Activated T-helper 1 cell treated with anti-CD3 and anti-CD28 coated beads, Interleukin-12 subunit alpha, Interleukin-12 subunit beta, Interleukin-2, Interleukin-4 antibody, amounts not matched to agents 30 ng/mL and 10 ng/mL and 1 ng/mL, durations not matched to agents 14 hours and 24 hours and 36 hours (primary cell): ENCODE measurements at places on chromosomes 6 and 20.
A peak's percentile ranks its signal among the peaks of the same experiment; 100 is the strongest.

DNA sequence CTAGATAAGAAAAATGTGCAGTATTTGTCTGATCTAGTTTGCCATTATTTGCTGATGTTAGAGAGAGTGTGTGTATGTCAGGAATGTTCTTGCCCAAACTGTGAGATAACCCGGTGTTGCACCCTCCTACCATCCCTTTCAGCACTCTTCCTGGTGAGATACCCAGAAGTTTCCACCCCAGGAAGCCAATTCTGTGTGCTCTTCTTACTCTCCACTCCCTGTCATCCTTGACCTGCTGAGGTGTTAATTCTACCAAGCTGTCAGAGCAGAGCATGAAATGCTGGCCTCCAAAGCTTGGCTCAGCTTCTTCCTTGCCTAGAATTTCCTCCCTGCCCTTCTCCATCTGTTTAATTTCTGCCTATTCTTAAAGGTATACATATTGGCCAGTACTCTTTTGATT, 237.3 kb upstream of the CNR1 start:
- no peak for DNase-seq

- no peak for DNase-seq
These were observed 84.4 kb downstream of the EYA2 start for GRCh38 chr20:46978951-46979491.

- no peak for DNase-seq
These were observed 544.7 kb upstream of the SPTLC3 start for GRCh38 chr20:12464036-12464435.

DNA sequence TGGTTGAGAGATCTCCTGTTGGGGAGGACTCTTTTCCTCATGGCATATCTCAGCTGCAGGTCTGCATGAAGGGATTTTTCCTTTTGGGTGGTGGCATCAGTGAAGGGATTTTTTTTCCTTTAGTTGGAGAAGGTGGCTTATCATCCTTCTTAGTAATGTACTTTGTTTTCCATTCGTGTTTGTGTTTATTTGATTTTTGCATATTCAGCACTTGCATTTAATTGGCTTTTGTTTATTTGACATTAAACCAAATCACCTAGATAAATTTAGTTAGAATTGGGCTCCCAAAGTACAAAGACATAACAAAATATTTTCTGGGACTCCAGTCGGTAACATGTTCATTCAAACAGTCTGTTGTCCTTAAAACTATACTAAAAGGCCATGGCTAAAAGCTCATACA, 56.2 kb upstream of the MANEA start:
- DNase-seq = no peak

DNA sequence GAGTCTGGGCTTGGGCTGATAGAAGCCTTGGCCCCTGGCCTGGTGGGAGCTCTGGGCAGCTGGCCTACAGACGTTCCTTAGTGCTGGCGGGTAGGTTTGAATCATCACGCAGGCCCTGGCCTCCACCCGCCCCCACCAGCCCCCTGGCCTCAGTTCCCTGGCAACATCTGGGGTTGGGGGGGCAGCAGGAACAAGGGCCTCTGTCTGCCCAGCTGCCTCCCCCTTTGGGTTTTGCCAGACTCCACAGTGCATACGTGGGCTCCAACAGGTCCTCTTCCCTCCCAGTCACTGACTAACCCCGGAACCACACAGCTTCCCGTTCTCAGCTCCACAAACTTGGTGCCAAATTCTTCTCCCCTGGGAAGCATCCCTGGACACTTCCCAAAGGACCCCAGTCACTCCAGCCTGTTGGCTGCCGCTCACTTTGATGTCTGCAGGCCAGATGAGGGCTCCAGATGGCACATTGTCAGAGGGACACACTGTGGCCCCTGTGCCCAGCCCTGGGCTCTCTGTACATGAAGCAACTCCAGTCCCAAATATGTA, 957 bp upstream of the VEGFA start:
- no peak for DNase-seq

GRCh38 chr6:169684056-169684455, 17.8 kb downstream of the WDR27 start:
- DNase-seq = no peak

- no peak for DNase-seq
These were observed 61.4 kb upstream of the BMP2 start for GRCh38 chr20:6705926-6706548.

GRCh38 chr20:10812759-10813327, 139.0 kb upstream of the JAG1 start:
- DNase-seq = no peak

GRCh38 chr6:138765896-138766655, 7.5 kb upstream of the CCDC28A start:
- DNase-seq = no peak

DNA sequence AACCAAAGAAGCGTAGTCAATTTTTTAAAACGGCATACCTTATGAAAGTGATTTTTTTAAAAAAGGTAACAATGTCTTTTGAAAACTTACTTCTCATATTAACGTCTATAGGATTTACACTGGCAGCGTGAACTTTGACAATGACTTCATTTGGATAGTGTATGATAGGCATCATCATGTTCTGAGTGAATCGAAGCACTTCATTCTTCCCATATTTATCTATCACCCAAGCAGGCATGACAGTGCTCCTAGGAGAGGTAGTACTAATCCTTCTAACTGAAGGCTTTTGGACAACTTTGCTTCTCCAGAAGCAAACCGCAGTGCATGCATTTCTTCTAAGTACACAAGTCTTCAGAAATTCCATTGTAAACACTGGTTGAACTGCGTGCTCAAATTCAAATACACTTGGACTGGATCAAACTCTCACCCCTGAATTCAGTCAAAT, 618 bp downstream of the RTN4IP1 start:
- DNase-seq = no peak

DNA sequence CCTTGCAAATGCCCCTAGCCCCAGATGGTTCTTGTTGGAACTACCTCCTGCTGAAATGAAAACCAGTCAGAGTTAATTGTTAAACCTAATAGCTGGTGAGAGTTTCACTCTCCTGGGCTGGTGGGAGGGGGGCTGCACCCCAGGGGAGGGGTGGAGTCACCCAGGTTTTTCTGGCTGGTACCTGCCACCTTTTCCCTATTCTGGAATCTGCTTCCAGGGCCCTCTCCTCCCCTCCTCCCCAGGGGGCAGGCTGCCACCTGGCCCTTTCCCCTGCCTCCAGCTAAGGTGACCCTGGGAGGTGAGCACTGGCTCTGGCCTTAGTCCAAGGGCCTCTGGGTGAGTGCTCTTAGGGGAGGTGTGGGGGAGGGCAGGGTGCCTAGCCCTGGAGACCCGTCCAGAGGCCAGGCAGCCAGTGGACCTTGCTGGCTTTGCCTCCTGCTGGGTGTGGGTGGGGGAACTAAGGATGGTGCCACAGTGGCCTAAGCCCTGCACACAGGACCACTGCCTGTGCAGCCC, 48.8 kb upstream of the EPB41L1 start:
- DNase-seq = no peak

DNA sequence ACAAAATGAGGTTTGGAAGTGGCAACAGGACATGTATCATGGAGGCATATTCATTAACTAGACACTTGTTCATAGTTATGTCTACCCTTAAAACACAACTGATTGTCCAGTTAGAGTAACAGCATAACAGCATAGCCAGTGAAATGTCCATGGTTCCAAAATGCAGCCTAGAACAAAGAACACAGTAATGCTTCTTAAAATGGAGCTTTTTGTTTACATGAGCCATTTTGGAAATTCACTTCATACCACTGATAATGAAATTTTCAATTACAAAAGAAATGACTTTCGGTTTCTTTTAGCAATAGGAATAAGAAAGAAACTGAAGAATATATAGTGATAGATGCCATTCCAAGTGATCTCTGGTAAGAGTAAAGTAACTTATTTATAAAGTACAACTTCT, 111.1 kb upstream of the DST start:
- no peak for DNase-seq

DNA sequence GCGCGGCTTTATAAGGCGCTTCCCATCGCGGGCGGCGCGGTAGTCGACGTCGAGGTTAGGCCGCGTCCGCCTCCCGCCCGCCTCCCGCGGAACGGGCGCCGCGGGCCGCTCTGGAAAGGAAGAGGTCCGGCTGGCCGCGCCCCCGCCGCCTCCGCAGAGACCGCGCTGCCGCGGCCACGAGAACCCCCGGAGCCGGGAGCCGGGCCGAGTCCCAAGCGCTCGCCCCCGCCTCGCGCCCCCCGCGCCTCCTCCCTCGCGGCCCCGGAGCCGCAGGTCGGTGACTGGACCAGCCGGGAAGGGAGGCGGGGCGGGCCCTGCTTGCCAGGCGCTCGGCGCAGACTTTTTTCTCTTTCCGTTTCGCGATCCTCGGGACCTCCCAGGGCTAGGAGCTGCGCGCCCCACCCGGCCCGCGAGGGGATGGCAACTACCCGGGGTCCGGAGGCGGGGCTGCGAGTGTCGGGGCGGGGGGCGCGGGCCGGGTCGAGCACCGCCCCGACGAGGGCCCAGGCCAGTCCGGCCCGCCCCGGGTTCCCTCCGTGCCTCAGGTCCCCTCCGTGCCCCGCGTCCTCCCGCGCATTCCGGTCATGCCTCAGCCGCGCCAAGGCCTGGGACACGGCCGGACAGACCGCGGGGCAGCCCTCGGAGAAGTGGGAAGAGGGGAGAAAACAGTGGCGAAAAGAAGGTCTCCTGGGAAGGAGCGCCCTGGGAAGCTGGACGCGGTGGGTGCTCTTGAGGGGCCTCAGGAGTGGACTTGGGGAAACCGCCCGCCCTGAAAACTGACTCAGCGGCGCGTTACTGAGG, 417 bp upstream of the PXDC1 start:
- DNase-seq = peak; percentile 48

- no peak for DNase-seq
These were observed 10.7 kb upstream of the LAMP5 start for GRCh38 chr20:9503526-9504245.

DNA sequence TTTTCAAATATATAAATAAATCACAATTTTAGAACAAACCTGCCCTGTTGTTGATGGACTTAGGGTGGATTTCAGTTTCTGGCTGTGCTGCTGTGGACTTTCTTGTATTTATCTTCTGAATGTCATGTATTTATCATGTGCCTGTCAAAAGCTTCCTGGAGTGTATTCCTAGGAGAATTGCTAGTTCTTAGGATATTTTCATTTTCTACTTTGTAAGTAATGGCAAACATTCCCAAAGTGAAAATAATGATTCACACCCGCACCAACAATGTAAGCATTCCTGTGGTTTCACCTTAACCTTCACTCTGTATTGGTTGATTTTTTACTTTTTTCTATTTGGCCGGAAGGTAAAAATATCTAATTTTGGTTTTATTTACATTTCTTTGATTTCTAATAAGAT, 387.8 kb downstream of the SMOC2 start:
- DNase-seq = no peak

- DNase-seq = no peak
These were observed 123.8 kb upstream of the MTHFD1L start for GRCh38 chr6:150741633-150742200.

DNA sequence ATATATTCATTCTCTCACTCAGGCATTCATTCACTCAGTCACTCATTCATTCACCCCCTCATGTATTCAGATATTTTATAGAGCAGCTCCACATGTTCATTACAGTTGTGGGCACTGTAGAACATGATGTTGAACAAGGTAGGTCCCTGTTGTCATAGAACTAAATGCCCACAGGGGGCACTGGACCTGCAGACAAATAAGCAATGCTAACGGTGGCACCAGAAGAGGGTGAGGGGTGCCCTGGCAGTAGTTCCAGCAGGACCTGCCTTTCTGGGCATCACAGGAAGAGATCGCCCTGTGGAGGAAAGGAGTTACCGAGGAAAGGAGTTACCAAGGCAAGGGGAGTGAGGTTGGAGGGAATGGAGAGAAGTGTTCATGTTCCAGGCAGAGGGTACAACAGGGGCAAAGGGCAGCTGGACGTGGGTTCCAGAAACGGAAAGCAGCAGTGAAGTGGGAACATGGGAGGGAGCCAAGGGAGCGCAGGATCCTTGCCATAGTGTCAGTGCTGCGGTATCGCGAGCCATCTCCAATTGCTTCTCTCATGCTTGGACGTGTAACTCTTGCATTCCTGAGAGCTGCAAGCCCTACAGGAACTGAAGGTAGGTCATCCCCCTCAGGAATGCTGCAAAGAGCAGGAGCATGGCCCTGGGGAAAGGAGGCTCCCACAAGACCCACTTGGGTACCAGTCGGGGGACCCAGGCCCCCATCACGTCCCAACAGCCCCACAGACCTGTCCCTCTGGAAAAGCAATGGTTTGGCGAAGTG, 128.2 kb downstream of the EDN3 start:
- DNase-seq = no peak

GRCh38 chr6:7637533-7637932, 47.5 kb downstream of the SNRNP48 start:
- no peak for DNase-seq

DNA sequence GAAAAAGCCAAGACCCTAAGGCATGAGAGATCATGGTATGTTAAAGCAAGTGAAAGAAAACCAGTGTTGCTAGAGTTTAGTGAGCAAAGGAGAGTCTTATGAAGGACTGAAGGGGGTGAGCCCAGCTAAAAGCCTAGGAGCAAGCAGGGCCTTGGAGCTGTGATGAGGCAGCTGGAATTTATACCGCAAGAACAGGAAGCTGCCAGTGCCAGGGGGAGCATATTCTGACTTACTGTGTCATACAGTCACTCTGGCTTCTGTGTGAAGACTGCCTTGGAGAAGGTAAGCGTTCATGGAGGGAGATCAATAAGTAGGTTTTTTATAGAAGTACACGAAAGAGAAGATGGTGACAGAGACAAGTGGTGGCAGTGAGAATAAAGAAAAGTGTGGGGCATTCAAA, 308.9 kb upstream of the THEMIS start:
- DNase-seq = no peak

DNA sequence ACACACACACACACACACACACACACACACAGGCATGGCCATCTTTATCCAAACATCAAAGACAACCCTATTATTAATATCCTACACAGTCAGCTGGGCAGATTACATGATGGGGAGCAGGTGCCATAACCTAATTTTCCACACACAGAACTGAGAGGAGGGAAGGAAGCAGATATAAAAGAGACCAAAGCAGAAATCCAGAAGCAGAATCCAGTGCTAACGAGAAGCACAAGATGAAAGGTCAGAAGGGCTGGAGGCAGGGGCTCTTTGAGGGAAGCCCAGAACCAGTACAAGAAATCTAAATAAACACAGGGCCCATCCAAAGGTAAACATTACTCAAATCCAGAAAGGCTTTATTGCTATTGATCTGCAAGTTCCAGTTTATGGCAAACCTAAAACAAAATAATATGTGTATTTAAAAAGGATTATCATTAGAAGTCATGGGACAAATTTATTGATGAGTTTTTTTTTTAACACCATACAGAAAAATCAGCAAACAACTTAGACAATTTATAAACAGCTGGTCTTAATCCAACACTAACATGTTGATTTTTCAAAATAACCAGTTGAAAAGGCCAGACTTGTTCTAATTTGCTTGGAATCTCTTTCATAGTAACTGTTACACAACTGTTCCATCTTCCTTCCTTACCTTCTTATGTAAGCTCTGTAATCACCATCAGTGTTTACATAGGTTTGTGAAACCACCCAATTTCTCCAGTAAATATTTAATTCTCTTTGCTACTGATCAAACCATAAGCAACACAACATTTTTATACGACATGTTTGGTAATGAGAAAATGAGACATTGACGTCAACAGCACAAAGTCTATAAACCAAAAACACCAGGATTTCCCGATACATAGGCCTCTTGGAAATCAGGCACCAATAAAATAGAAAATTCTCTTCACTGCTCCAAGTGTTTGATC, 34.2 kb downstream of the SLC23A2 start:
- no peak for DNase-seq

- DNase-seq = no peak
These were observed 98.4 kb downstream of the CDKAL1 start for GRCh38 chr6:20632696-20633095.

GRCh38 chr20:48735112-48735511, 92.7 kb downstream of the PREX1 start:
- no peak for DNase-seq
